Upper lobe of right lung (tissue), 1 donor: ENCODE measurements at places on chromosomes 6 and 20. TPM values are rescaled to one million over a fixed set of nuclear protein-coding genes. Genes with fewer than 3 reads are reported as not detected.

- H3K4me1 ChIP-seq: no peaks in the 10 kb centered on the region
- H3K36me3 ChIP-seq: no peaks in the 10 kb centered on the region
- DNase-seq: no peak
- H3K4me3 ChIP-seq: no peak overlapping the region
- H3K27me3 ChIP-seq: no peaks in the 10 kb centered on the region
- H3K27ac ChIP-seq: no peak overlapping the region
These were observed 82.2 kb upstream of the PMEPA1 start for GRCh38 chr20:57791966-57792365.

GRCh38 chr6:49025273-49026240 lies 437.5 kb downstream of the MMUT start:
- no peak overlapping the region for H3K4me3 ChIP-seq
- DNase-seq: no peak
- H3K36me3 ChIP-seq: no peaks in the 10 kb centered on the region
- no peak overlapping the region for H3K27ac ChIP-seq
- no peaks in the 10 kb centered on the region for H3K4me1 ChIP-seq

Gene CASP8AP2
- total RNA-seq: 16.5 TPM

DNA sequence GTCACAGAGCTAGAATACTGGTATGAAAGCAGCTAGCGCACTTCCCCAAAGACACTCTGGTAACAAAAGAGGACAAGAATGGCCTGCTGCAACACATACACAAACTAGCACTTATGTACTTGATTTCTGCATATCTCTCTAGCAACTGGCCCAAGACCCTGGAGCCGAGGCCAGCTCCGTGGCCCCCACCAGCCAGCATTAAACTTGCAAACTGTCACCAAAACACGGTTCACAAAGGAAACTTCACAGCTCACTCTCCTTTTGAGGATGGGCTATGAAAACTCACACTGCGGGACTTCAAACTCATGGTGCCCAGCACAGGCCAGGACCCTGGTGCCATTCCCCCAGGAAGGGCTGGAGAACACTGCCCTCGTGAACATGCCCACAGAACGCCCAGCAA lies 115.9 kb upstream of the RPS6KA2 start:
- H3K4me1 ChIP-seq: no peaks in the 10 kb centered on the region
- H3K27ac ChIP-seq: no peak overlapping the region
- H3K36me3 ChIP-seq: no peaks in the 10 kb centered on the region
- H3K27me3 ChIP-seq: no peaks in the 10 kb centered on the region
- H3K4me3 ChIP-seq: no peak overlapping the region
- DNase-seq: no peak

Gene UNC93A
- total RNA-seq: not detected

GRCh38 chr6:150738092-150738629 lies 127.3 kb upstream of the MTHFD1L start:
- no peak overlapping the region for H3K4me3 ChIP-seq
- H3K4me1 ChIP-seq: no peaks in the 10 kb centered on the region
- no peak overlapping the region for H3K27ac ChIP-seq
- no peak for DNase-seq

Gene DACT2
- 2.5 TPM for total RNA-seq

GRCh38 chr6:112288475-112288874 lies 34.1 kb upstream of the LAMA4 start:
- H3K27me3 ChIP-seq: no peaks in the 10 kb centered on the region
- H3K36me3 ChIP-seq: no peaks in the 10 kb centered on the region
- no peak overlapping the region for H3K4me3 ChIP-seq
- H3K27ac ChIP-seq: no peak overlapping the region
- peaks cover 9% of the 10 kb centered on the region for H3K4me1 ChIP-seq

Gene MAPK13
- 71.4 TPM for total RNA-seq

DNA sequence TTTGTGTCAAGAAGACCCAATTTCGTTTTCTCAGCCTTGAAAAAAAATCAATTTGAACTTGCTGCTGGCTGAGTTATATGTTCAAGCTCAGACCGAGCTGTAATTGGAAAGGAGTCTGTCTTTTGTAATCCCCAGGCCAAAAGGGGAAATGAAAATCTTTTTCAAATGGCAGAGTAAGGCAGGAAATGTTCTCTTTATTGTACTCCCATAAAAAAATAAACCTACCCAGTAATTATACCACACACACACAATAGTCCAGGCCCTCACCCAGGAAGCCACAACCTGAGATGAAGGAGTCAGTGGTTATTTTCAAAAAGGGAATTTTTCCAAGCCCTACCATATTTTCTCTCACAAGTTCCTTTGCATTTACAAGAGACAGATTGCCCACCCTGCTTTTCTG lies 45.3 kb downstream of the CLIC5 start:
- no peak for DNase-seq
- no peaks in the 10 kb centered on the region for H3K27me3 ChIP-seq

GRCh38 chr6:37131104-37131959 lies 38.6 kb upstream of the PIM1 start:
- H3K36me3 ChIP-seq: no peaks in the 10 kb centered on the region
- no peaks in the 10 kb centered on the region for H3K27me3 ChIP-seq
- H3K4me1 ChIP-seq: peaks cover 47% of the 10 kb centered on the region
- DNase-seq: peak; percentile 89

Gene ABHD16A
- 55.8 TPM for total RNA-seq

Gene CRIP3
- total RNA-seq: 0.90 TPM

Gene SLC18B1
- 8.9 TPM for total RNA-seq

DNA sequence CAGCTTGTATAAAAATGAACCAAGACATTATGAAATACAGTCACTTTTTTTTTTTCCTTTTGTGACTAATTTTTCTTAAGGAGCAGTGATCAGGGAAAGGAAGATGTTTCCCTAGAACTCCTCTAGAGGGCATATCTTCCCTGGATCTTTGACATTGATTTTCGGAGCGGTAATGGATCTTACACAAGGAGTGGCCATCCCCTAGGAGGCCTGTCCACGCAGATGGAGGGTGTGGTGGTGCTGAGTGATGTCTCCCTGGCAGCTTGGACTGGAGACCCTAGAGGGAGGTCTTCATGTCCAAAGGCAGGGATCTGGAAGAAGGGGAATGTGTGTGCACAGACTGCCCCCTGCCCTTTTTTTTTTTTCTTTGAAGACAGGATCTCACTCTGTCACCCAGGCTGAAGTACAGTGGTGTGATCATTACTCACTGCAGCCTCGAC lies 7.0 kb upstream of the KIFC1 start:
- no peaks in the 10 kb centered on the region for H3K4me1 ChIP-seq
- H3K4me3 ChIP-seq: no peak overlapping the region
- H3K27ac ChIP-seq: no peak overlapping the region
- DNase-seq: no peak

Gene SAMD5
- 19.6 TPM for total RNA-seq

GRCh38 chr6:135811644-135812526 lies 39.6 kb upstream of the PDE7B start:
- no peak overlapping the region for H3K27ac ChIP-seq
- H3K4me3 ChIP-seq: no peak overlapping the region
- DNase-seq: no peak
- H3K27me3 ChIP-seq: no peaks in the 10 kb centered on the region
- no peaks in the 10 kb centered on the region for H3K36me3 ChIP-seq
